ENCODE measurements at places on chromosomes 1 and 21. TPM values are rescaled to one million over a fixed set of nuclear protein-coding genes. Genes with fewer than 3 reads are reported as not detected.

- no peak for DNase-seq
These were observed 121.1 kb downstream of the PTPRU start for GRCh38 chr1:29357452-29357851.

GRCh38 chr1:23793861-23794731 is 3.2 kb downstream of the LYPLA2 start:
- no peak for DNase-seq

DNA sequence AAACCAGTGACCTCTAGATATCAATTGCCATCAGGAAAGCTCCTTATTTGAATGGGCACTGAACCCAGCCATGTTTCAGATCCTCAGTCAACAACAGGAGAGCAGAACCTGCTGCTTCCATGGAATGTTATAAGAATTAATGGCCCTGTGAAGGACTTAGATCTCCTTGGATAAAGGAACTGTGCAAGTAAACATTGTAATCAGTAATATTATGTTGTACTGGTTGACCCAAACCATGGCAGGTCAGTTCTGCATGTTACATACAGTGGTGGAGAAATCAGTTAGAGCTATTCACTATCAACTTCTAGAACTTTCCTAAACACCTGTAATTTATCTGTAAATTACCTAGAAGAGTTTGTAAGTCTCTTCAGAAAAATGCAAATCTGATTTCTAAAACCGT is 11.2 kb upstream of the CLDN8 start:
- no peak for DNase-seq

GRCh38 chr1:13699936-13700520 is at the start of gene PRDM2:
Gene PRDM2 (plus strand): TSS chr1:13700188. CDS start chr1:13715606, 15,418 bp downstream.
- peak; percentile 74 for DNase-seq

DNA sequence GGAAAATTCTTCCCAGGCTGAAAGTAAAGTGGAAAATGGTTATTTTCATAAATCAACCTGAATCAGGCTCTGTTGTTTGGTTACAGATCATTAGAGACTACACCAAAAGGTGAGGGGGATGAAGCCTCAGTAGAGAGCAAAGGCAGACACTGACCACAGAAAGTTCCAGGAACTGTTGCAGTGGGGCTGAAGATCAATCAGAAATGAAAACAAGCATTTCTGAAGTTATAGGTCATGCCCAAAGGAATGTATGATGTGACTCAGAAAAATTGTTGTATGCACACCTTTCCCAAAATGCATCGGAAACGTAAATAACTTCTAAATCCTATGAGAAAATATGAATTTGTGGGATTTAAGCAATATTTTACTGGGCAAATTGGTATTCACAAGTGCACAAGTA is 63.3 kb downstream of the FYB2 start:
- no peak for DNase-seq

Gene GNAT2
- total RNA-seq: 0.13 TPM

Measured in muscle of leg (tissue), 16 donors.